ENCODE measurements at places on chromosomes 7 and 10.

DNA sequence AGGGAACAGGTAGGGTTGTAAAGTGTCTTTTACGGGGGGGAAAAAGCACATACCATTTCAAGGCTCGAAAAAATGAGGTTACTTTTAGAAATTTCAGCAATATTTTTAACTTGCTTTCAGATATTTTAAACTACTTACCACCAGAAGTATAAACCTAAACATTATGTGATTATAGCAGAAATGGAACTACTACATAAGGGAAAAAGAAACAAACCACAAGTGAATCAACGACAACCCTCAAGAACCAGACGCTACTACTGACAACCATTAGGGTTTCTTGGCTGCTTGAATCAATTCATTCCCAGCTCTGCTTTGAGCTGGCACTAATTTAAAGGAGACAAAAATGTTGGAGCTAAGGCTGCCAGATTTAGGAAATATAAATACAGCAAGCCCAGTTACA, 80.1 kb downstream of the ZFAND4 start:
- DNase-seq: no peak

GRCh38 chr7:134549366-134549765, 456 bp downstream of the AKR1B15 start:
- DNase-seq: no peak

DNA sequence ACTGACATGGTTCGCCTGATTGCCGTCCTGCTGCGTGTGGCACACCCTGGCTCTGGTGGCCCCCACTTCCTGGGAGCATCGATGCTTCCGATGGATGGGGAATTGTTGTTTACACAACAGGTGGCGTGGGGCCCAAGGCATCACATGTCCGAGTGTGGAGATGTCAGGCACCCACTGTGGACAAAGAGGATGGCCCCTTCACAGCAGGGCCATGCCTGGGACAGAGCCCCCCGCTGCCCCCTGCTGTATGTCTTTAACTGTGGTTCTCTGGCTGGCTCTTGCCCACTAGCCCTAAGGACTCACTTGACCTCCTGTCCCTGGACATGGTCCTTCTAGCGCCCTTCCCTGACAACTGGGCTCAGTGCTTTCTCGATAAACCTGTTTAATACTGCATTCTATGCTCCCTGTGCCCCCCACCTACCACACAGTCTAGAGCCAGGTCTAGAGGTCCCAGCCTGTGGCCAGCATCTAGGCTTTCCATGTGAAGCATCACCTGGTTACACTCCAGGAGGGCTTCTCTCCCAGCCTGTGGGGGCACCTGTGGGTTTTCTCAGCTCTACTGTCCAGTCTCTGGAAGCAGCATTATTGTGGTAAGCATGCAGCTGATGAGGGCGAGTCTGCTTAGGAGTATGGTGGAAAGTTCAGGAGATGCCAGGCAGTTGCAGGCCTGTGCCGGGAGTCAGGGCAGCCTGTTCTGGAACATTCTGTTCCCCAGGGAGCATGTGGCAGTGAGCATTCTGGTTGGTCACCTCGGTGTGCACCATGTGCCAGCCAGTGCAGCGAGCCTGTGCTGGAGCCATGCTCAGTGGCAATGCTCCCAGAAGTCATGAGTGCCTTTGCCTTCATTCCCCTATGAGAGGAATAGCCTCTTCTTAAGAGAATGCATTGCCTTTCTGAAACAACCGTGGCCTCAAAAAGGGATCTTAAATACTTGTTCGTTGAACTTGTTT, 10.4 kb downstream of the ADCY1 start:
- no peak for DNase-seq

- no peak for DNase-seq
Measured at GRCh38 chr10:71984126-71984808, 20.1 kb downstream of the CHST3 start.

GRCh38 chr7:75818472-75818871, 4.9 kb upstream of the CCL24 start:
- no peak for DNase-seq

DNA sequence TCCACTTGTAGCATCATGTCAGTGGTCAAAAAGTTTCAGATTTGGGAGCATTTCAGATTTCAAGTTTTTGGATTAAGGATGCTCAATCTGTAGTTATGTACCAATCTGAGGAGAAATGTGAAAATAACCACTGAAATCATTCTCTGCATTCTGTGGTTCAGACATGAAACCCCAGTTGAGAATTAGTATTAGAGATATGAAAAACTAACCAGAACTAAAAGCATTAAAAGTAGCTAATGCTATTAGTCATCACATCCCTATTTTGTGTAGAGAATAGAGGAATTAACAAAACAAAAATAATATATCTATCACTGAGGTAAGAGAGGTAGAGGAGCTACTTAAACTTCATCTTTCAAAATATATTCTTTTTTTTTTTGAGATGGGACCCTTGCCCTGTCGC, 28.0 kb downstream of the MICU1 start:
- no peak for DNase-seq

DNA sequence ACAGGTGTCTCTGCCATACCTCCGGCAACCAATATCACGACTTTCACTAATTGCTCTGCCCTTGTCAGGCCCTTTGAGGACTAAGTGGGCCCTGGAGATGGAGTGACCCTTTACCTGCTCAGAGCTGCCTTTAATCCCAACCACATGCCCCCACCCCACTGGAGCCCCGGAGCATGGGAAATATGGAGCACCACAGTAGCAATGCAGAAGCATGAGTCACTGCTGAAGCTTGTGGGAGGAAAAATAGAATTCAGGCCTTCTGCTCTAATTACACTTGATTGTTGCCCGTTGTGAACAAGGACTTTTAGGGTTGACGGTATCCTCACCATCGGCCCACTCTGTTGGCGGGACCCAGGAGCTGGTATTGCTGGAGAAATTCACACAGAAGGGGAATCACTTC, 52.5 kb upstream of the FRMD4A start:
- DNase-seq: no peak

DNA sequence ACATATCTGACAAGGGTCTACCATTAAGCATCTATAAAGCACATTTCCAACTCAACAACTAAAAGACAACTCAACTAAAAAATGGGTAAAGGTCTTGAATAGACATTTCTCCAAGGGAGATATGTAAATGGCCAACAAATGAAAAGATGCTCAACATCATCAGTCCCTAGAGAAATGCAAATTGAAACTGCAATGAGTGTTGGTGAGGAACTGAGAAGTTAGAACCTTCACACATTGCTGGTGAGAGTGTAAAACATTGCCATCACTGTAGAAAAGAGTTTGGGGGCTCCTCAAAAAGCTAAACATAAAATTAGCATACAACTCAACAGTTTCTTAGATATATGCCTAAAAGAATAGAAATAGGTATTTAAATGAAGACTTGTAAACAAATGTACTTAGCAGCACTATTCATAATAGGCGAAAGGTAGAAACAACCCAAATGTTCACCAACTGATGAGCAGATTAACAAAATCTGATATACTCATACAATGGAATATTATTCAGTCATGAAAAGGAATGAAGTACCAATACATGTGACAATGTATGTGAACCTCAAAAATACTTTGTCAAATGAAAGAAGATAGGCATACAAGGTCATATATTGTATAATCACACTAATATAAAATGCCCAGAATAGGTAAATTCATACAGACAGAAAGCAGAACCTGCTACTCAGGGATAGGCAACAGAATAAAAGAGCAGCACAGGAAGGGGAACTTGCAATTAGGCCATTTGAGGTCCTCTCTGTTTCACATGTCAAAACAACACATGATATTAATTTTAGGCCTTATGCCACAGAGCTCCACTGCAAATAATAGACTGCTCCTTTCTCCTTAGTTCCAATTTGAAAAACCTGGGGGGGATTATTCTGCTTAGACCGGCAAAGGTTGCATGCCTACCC, 10.6 kb upstream of the LRRC72 start:
- DNase-seq: no peak

GRCh38 chr7:18570890-18571478, 75.4 kb downstream of the HDAC9 start:
- DNase-seq: no peak
